ENCODE measurements at places on chromosomes 5 and 9.

GRCh38 chr5:54881286-54882005 lies 103.9 kb downstream of the ESM1 start:
- DNase-seq: no peak

DNA sequence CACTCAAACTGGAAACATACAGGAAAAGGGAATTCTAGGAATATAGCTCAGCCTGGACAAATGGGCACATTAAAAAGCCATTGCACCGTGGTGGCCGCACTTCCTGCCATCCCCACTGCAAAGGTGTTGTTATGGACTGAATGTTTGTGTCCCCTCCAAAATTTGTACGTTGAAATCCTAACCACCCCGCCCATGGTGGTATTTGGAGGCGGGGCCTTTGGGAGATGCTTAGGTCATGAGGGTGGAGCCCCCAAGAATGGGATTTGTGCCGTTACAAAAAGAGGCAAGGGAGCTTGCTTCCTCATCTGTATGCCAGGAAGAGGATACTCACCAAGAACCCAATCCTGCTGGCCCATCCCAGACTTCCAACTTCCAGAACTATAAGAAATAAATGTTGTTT lies 1.1 kb upstream of the CMBL start:
- no peak for DNase-seq

DNA sequence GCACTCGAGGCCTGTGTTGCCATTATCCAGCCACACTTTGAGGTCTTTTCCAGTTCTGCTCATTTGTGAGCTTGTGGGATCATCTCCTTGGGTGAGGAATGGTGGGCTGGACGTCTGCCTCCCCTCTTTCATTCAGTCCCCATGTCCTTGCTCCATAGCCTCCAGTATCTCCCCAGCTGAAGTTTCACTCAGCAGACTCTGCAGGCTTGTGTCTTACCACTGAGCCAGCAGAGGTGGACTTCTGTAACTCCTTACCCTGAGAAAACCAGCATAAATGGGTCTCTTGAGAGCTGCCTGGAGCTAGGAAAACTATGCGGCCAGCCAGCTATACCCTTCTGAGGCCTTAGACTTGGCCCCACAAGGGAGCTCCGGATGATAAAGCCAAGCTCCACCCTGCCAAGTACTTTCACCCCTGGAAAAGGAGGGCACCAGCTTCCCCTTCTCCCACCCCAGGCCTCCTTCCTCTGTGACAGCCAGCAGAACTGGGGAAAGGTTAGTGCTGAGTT lies 12.2 kb downstream of the IRF1 start:
- no peak for DNase-seq

- no peak for DNase-seq
Observed at GRCh38 chr9:77028478-77028877, 9.0 kb downstream of the FOXB2 start.

- no peak for DNase-seq
Observed at GRCh38 chr5:137119321-137119720, 379.8 kb downstream of the SPOCK1 start.

DNA sequence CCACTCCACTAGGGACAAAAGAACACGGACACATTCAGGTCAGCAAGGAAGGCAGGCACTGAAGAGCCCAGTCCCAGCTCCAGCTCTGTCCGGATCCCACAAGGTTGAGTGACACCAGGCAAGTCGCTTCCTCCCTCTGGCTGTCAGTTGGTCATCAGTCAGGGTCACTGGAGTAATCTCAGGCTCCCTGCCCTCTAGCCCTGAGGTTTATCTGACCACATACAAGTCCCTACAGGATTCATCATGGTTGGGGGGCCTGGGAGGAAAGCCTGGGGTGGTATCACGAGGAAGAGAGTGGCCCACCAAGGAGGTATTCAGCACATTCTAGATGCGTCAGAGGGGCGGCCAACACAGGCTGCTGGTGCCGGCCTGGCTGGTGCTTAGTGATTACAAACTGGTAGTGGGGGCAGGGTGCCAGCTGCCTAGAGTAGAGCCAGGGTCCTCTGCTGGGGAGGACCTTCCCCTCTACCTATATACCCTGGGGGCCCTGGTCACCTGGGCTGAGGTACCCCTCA lies 81.5 kb downstream of the SHB start:
- no peak for DNase-seq

- no peak for DNase-seq
Observed at GRCh38 chr5:156312897-156313694, 13.9 kb upstream of the SGCD start.

DNA sequence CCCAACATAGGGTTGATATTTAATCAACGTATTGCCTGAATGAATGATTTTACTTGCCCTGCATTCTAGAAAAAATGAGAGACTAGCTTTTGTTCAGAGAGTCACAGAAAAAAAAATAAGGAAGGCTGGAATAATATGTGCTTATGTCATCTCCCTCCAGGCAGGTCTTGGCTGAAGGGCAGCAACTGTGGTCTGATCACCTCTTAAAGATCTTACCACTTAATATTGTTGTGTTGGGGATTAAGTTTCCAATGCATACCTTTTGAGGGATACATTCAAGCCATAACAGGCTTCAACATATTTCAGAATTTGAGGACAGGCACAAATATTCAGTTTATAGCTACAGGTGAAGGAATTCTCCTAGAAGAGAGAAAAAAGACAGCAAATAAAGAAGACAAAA lies 157.3 kb upstream of the S1PR3 start:
- DNase-seq: no peak

- DNase-seq: no peak
Observed at GRCh38 chr5:14357441-14357840, 214.3 kb downstream of the TRIO start.

GRCh38 chr9:105039175-105039799 lies 111.3 kb upstream of the ABCA1 start:
- DNase-seq: no peak

- DNase-seq: no peak
Observed at GRCh38 chr9:17229945-17230560, 95.2 kb downstream of the CNTLN start.

DNA sequence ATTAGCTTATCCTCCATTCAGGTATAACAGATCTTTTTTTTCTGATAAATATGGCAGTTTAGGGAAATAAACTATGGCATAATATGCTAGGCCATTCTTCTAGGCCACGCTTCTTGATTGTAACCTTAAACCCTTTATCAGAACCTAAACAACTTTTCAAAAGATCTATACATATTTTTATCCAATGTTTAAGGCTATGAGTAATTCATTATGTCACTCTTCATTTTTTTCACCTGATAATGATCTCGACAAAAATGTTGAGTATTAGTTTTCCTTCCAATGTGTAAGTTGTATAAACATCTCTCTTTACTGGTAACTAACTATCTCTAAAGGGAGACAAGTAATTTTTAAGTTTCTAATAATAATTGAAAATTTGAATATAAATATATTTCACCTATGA lies 2.4 kb upstream of the PCDHB4 start:
- DNase-seq: no peak

DNA sequence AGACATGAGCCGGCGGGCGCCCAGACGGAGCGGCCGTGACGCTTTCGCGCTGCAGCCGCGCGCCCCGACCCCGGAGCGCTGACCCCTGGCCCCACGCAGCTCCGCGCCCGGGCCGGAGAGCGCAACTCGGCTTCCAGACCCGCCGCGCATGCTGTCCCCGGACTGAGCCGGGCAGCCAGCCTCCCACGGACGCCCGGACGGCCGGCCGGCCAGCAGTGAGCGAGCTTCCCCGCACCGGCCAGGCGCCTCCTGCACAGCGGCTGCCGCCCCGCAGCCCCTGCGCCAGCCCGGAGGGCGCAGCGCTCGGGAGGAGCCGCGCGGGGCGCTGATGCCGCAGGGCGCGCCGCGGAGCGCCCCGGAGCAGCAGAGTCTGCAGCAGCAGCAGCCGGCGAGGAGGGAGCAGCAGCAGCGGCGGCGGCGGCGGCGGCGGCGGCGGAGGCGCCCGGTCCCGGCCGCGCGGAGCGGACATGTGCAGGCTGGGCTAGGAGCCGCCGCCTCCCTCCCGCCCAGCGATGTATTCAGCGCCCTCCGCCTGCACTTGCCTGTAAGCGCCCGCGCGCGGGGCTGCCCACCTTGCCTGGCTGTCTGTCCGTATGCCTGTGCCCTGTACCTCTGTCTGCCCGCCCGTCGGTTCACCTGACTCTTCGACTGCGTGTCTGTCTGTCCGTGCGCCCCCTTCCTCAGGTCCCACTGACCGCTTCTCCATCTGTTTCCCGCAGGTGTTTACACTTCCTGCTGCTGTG lies 412 bp downstream of the FGF18 start:
- DNase-seq: no peak

- DNase-seq: no peak
Observed at GRCh38 chr9:33850677-33851076, 33.7 kb downstream of the UBE2R2 start.

DNA sequence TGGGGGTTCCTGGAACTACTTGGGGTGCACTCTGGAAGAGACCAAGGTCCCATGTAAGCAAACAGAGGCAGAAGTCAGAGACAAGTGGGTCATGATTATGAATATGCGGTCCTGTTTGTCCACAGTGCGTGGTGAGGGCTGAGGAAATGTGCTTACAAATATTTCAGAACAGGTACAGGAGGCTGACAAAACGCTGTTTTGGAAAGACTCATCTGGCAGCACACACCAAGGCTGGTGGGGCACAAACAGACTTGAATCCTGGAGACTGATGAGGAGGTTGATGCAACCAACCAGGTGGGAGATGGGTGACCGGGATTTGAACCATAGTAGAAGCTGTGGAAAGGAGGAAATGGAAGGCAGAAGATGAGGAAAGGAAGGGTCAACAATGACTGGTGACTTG lies 83.8 kb downstream of the ADRB2 start:
- no peak for DNase-seq

- no peak for DNase-seq
Observed at GRCh38 chr5:111563031-111563822, 50.9 kb upstream of the STARD4 start.

DNA sequence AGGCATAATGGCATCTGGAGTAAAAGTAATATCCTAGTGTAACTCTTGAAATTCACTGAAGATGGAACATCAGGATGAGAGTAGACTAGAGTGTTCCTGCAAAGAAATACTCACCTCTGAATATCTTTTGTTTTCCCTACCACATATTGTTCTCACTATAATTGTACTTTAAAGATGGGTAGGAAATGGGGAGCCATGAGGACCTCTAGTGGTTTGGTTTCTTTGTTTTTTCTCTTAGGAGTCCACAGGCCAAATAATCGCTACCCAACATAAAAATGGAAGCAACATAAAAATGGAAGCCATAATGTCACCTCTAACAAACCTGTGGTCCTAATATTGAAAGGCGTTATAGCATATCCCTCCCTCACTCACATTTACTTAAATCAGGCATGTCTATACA lies 2375.8 kb downstream of the MAT2B start:
- no peak for DNase-seq

DNA sequence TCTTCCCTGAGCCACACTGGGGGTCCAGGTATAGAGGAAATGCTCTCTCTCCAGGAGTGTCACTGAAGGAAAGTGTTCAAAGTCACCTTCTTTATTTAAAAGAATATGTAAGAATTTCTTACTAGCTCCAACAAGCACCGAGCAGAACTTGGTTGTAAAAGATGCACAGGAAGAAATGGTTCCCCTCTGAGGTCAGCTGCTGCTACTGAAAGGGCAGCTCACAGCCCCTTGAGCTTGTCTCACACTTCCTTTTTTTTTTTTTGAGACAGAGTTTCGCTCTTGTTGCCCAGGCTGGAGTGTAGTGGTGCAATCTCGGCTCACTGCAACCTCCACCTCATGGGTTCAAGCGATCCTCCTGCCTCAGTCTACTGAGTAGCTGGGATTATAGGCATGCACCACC lies 77.2 kb downstream of the PRRT1B start:
- no peak for DNase-seq

GRCh38 chr5:171188016-171188415 lies 121.0 kb upstream of the TLX3 start:
- DNase-seq: peak; percentile 79

DNA sequence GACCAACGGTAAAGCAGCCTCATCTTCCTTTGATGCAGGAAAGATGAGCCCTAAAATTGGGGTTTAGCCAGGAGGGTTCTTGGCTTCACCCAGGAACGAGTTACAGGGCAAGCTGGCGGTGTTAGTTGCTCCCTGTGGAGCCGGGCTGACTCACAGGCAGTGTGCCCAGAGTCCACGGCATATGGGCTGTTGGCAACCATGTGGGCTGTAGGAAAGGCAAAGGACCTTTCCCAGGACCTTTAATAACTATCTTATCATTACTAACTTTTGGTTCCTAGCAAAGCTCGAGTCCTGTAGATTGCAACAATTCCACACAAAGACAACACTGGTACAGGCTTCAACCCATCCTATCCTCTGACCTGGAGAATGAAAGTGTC lies 29.8 kb upstream of the CLPTM1L start:
- peak; percentile 46 for DNase-seq

GRCh38 chr5:14156650-14157492 lies 13.7 kb downstream of the TRIO start:
- no peak for DNase-seq

- no peak for DNase-seq
Observed at GRCh38 chr5:10762776-10763500, 1.9 kb upstream of the DAP start.

DNA sequence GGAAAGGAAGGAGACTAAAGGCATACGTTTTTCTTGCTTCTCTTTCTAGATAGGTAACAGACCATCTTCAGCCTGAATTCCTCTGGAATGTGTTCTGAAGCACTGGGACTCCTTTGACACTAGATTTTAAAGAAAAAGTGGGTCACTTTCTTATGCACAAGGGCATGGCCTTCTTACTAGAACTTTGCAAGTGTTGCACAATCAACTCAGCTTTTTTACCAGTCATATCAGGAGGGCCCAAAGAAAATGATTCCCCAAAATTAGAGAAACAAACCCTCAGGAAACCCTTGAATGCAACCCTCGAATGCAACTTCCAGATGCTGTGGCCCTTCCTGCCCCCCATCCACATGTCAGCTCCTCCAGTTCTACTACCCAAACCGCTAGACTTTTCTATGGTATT lies 93.9 kb downstream of the YTHDC2 start:
- no peak for DNase-seq

DNA sequence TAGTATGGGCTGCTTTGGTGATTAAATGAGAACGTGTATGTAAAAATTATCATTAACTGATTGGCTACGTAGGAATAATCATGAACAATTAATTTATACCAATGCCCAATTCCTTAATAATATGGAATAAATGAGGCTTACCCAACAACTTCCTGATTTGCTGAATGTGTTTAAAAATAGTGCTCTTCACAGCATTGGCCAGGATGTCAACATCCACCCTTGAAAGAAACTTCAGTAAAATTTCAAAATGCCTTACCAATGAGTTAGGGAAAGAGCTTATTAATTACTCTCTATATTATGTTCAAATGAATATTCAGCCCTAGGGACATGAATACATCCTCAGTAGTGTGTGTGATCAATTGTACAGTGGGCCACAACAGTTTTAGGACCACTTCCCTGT lies 401.4 kb downstream of the PSAT1 start:
- no peak for DNase-seq

- DNase-seq: no peak
Observed at GRCh38 chr5:172773481-172774469, 2.8 kb upstream of the DUSP1 start.

GRCh38 chr9:99516657-99517049 lies 294.6 kb downstream of the SEC61B start:
- DNase-seq: no peak

GRCh38 chr5:73862796-73863195 lies 236.8 kb downstream of the ARHGEF28 start:
- no peak for DNase-seq

Measured in LNCaP clone FGC (cell line).